ENCODE measurements at places on chromosomes 4 and X.

GRCh38 chr4:61934198-61934597 lies 734.1 kb downstream of the ADGRL3 start:
- ATAC-seq: no peak

- no peak for ATAC-seq
These were observed 23.2 kb upstream of the AFAP1 start for GRCh38 chr4:7962609-7963508.

DNA sequence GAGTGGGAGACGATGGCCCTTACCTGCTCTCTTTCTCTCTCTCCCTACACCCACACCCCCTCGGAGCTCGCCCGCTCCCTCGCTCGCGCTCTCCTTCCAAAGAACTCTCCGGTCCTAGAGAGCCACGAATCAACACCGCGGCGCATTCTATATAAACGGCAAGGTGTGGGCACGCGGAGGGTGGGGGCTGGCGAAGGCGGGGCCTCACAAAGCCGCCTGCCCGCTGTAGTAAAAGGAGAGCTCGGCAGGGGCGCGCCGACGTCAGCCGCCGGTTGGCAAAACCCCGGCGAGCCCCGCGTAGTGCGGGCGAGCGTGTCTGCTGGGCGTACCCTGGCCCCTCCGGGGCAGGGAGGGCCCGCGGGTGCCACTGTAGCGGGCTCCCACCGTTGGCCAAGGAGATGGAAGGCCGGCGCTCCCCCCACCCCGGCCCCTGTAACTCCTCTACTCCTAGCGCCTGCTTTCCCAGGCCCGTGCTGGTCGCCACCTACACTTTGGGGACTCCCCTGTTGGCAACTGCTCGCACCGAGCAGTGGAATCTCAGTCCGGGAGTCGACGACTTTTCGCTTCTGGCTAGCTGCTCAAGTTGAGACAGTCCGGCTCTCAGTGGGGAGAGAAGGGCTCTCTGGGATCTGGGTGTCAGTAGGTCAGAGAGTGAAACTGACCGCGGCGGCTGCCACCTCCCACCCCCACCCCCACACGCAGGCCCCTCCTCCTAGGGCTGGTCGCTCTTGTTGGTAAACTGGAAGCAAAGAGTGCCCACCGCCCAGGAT lies 325.5 kb upstream of the F9 start:
- no peak for ATAC-seq

- no peak for ATAC-seq
These were observed 364.8 kb downstream of the PDGFC start for GRCh38 chr4:156606554-156607477.

GRCh38 chrX:48754238-48754637 lies 7.3 kb upstream of the GLOD5 start:
- ATAC-seq: no peak

DNA sequence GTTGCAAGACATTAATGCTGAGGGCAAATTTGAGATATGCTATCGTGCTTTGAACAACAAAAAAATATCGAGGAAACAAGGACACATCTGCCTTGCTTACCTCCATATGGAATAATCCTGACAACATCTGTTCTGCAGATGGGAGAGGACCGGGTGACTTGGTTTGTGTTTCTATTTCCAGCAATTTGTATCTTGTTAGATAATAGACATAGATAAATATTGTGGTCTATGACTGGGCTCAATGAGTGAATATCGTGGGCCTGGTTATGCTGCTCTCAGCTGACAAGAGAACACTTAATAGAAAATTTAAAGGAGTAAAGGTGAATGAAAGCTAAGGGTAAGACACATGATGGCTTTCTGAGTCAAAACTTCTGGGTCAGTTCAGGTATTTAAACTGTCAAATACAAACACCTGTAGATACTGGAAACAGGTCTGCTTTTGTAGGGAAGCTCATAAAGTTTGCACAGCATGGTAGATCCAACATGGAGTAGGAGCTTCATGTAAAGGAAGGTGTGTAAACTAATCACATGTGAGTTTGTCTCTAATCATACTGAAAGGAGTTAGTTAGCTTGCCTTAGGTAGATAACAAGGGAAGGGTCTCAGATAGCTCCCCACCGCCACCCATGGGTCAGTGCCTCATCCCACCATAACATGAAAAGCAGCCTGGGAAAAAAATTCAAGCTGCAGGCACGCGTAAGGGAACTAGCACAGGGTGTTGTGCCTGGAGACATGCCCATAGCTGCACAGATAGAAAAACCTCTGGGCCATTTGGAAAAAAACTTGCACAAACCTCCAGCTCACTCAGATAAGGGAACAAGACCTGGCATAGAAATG lies 904.1 kb upstream of the EPHA5 start:
- ATAC-seq: no peak

DNA sequence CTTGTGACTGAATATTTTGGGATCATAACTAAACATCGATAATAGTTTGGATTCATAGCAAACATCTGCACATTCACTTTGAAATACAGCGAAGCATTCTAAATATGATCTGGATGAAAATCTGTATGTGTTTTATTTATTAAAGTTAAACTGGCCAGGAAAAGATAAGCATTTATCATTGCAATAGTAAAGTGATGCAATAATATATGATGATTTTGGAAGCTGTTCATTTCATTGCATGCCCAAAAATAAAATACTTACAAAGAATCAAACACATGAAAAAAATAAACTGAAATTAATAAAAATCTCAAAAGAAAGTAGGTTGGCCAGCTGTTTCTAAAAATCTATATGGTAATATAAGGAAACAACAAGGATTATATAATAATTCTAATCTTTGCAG lies 1.9 kb downstream of the PRDM5 start:
- ATAC-seq: no peak

- ATAC-seq: no peak
These were observed 216.4 kb downstream of the TECRL start for GRCh38 chr4:64192731-64193412.

GRCh38 chr4:187849556-187850225 lies 145.9 kb upstream of the ZFP42 start:
- no peak for ATAC-seq

DNA sequence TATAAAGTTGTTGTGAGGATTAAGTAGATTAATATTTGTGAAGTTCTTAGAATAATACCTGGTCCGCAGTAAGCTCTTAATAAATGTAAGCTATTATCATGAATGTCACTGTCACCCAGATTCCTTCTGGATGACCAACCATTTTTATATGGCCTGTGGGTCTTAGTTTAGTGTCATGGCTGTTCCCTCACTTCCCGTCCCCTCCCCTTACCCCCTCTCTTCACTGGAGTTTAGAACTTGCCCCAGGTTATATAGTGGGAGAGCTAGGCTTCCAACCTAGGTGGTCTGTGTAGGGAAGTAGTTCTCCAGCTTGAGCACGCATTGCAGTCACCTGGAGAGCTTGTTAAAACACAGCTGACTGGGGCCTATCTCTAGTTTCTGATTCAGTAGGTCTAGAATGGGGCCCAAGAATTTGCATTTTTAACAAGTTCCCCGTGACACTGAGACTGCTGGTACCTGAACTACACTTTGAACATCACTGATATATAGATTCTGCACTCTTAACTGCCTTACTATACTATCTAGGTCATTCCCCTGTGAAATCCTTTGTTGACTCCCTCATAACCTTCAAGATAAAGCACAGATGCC lies 66.9 kb upstream of the PLAC1 start:
- ATAC-seq: no peak

DNA sequence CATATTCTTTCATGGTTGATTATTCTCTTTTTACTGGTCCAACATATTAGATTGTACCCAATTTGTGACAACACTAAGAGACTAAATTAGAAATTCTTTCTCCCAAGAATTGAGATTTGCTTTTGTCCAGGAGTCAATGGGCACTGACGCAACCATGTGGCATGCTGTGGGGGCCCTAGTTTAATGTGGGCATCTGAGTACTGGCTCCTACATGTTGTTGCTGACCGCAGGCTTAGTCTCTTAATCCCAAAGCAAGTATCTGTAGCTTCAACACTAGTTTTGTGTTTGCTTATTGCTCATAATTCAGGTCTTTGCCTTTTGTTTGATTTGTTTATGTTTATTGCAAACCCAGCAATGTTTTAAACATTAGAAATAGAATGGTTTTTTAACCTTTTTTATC lies 263.4 kb upstream of the NDST4 start:
- ATAC-seq: no peak

GRCh38 chr4:3219761-3220475 lies 29.0 kb upstream of the MSANTD1 start:
- no peak for ATAC-seq

DNA sequence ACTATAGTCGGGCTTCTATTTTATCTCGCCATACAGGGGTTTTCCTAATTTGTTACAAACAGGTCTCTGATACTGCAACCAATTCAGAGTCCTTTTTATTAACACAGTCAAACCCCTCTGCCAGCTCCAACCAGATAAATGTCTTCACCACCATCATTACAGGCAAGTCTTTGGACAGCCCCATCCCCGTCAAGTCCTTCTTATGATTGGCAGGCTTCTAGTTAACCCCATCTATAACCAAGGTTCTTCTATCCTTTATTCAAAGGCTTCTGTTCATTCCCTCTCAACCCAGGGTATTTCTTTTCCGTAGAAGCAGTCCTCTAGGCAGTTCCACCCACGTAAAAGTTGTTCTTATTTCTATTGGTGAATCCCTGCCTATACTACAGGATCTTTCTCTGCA lies 29.9 kb upstream of the FOXR2 start:
- ATAC-seq: no peak

GRCh38 chrX:48613502-48614160 lies 16.3 kb downstream of the WDR13 start:
- ATAC-seq: no peak

DNA sequence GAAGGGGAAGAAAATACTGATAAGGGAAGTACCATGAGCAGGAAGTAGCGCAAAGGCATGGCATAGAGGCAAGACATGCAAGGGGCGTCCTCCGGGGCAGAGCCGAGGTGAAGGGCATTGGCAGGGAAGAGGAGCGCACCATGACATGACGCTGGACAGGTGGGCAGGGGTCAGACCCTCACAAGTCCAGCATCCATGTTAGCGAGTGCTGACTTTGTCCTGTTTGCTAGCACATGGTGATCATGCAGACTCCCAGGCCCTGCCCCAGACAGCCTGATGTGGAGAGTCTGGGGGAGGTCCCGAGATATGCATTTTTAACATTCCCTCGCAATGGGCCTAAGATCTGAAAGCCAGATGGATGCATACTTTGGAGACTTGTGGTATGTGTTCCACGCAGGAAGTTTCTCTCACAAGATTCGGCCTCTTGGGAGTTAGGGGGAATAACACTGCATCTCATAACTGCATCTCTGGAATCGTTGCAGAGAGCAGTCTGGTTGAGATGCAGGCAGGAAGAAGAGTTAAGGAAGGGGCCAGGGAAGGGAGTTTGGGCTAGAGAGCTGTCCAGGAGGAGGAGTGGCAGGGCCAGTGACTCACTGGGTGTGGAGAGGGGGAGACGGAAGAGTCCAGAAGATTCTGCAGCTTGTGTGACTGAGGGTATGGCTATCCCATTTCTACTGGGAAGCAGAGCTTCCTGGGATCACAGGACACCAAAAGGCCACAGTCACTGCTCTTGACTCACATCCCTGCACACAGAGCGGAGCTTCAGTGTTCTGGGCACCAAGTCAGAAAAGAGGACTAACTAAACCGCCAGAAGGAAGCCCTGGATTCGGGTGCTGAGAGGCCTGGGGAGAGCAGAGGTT lies 59.7 kb downstream of the FAM184B start:
- ATAC-seq: no peak
